ENCODE measurements at places on chromosomes 2 and 18.

DNA sequence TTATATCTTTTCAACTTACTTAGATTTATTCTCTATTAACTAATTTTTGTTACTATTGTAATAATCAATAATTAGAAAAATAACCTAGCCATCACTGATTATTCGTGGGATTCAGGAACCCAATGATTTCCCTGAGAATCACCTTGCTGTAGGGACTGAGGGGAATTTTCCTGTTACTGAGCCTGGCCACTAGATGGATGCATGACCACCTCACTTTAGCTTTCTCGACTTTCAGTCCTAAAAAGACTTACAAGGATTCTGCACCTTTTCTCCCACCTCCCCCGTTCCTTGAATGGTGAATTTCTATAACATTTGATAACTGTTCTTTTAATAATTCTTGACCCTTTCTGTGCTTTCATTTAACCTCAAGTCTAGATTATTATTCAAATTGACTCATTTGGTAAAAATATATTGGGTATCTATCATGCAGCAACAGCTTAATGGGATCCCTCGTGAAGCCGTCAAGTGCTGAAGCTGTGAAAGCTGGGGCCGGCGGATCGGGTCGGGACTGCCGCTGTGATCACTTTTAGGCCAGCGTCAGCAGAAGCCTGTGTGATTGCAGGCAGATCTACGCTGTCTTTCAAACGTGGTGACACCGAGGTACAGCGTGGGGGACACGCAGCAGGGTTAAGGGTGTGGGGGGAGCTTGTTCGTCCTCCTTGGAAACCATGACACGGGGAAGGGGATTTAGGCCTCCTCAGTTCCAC, 38.8 kb upstream of the TMEM18 start:
- no peak for DNase-seq

DNA sequence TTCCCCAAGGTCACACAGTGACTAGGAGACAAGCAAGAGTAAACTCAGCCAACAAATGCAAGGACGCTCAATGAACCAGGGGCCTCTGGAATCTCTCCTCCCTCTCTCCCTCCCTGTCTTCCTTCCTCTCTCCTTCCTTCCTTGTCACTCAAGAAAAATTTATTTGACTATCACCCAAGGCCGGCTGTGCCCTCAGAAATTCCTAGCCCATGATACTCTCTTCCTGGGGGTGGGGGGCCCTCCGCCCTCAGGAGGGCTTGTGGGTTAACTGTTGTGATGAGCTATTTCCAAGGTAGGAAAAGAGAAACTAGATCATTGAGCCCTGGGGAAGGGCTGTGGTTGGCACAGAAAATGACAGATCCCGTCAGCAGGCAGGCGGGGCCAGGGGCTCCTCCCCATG, 21.7 kb downstream of the INHBB start:
- no peak for DNase-seq

- no peak for DNase-seq
Observed at GRCh38 chr2:16240402-16240801, 300.1 kb downstream of the MYCN start.

DNA sequence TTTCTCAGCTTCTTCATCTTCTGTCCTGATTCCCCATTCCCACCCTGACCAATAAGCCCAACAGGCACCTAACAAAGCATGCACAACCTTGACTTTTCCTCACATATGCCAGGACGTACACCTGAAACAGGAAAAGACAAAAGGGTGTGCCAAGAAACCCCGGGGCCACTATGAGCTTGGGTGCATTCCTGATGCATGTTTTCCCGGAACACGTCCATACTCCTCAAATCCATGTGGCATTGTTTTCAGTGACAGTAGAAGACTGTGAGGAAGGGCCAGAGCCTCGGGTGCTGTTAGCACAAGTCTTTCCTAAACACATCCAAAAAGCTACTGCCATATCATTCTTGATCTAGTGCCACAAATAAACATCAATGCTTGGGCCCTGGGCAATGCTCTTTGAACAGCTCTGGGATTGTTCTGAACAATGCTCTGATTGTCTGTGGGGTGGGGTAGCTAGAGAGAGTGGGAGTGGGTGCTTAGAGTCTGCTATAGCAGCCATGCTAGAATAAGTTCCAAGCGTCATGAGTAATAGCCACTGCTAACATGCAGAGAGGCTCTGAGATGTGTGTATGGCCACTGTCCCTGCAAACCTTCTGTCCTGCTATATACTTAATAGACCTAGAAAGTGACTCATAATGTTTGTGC, 181.7 kb upstream of the CRIM1 start:
- DNase-seq, result no peak

All from AG04450 (cell line).